Brain (organoid and tissue), 16 donors: ENCODE measurements at places on chromosomes 3 and 15. TPM values are rescaled to one million over a fixed set of nuclear protein-coding genes. Genes with fewer than 3 reads are reported as not detected.
A peak's percentile ranks its signal among the peaks of the same experiment; 100 is the strongest.

Gene SPESP1
- polyA plus RNA-seq, result not detected

Gene ANKRD63
- polyA plus RNA-seq, result not detected

GRCh38 chr15:59028387-59028955 is 41.0 kb downstream of the RNF111 start:
- no peak for DNase-seq

DNA sequence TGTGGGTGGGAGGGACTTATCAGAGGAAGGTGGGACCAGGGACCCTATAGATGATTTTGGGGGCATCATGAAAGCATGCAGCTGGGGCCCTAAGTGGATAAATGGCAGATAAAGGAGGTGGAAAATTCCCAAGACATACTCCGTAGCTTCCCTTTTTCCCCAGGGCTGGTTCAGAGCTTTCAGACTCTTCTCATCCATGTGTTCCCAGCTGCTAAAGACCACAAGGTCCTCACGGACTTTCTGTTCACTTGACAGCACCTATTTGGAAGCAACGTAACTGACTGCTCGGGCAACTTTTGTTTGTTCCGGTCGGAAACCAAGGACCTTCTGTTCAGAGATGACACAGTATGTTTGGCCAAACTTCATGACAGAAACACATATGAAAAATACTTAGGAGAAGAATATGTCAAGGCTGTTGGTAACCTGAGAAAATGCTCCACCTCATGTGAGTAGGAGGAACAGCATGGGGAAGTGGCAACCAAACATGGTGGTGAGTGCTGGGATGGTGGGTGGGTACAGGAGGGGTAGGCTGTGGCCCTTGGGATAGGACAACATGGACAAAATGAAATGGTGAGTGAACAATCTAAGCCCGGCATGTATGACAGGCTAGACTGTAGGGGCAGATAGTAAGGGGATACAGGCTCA is 28.7 kb upstream of the SRPRB start:
- DNase-seq, result no peak

- no peak for DNase-seq
Measured at GRCh38 chr15:94972314-94972713, 741.0 kb downstream of the MCTP2 start.

DNA sequence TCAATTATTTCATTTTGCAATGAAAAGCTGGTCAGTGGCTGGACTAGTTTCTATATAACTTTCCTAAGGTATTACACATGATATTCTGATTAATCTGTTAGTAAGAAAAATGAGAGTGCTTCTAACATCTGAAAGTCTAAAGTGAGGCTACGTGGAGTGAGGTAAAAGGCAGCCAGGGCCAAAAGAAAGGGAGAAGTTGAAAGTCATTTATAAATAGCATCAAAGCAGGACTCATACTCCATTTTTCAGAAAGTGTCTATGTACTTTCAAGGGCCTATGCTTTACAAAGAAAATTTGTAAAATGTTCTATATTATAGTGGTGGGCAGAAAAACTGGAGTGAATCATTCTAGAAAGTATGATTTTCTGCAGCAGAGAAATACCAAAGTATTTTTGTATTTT is 80.0 kb downstream of the CSNK1G1 start:
- DNase-seq, result peak; percentile 30

DNA sequence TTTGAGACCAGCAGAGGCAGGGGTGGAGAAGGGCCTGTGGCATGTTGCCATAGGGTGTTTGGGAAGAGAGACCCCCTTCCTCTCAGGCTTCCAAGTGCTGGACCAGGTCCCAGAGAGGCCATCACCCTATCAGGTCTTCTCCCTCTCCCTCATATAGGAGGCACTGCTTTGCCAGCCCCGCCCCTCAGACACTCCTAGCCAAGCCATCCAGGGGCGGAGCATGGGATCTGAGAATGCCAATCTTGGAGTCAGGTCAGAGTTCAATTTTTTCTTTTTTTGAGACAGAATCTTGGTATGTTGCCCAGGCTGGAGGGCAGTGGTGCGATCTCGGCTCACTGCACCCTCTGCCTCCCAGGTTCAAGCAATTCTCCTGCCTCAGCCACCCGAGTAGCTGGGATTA is 32.7 kb downstream of the CRABP1 start:
- DNase-seq, result no peak

DNA sequence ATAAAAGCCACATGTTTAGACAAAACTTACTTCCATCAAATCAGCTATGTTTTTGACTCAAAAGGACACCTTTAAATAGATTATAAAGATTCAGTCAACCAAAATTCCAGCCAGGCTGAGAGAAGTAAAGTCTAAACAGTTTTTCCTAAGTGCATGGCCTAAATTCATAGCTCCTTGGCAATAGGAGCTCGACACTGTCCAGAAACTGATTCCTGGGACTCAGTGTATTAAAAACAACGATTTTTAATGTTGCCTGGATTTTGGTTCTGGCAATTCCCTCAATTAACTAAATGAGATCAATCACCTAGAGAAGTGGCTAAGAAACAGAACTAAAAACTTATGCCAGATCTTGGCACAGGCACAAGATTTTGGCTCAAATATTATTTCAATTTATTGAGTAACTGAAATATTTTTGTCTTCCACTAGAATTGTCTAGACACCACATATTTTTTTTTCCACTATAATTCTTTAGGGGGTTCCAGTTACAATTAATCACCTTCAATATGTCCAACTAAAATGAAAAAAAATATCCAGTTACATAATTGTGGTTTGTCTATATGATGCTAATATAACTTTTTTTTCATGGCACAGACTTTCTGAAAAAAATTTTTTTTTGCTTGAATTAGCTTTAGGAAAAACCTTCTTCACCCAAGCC is 135.9 kb downstream of the TFDP2 start:
- DNase-seq, result no peak

DNA sequence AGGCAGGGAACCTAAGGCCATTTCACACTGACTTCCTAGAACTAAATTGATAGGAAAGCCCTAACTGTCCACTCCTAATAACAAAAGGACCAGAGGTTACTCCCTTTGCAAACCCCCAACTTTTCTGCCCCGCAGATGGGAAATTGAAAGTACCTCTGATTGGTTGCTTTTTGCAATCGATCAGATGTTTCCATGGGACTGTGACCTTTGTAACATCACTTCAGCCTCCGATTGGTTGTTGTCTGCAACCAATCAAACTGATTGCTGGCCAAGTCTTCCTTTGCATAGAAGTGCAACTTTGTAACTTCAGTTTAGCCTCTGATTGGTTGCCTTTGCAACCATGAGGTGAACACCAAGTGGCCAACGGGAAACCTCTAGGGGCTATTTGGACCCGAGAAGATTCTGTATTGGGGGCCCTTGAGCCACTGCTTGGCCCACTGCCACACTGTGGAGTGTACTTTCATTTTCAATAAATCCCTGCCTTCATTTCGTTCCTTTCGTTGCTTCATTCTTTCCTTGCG is 11.3 kb upstream of the KNL1 start:
- DNase-seq, result no peak

DNA sequence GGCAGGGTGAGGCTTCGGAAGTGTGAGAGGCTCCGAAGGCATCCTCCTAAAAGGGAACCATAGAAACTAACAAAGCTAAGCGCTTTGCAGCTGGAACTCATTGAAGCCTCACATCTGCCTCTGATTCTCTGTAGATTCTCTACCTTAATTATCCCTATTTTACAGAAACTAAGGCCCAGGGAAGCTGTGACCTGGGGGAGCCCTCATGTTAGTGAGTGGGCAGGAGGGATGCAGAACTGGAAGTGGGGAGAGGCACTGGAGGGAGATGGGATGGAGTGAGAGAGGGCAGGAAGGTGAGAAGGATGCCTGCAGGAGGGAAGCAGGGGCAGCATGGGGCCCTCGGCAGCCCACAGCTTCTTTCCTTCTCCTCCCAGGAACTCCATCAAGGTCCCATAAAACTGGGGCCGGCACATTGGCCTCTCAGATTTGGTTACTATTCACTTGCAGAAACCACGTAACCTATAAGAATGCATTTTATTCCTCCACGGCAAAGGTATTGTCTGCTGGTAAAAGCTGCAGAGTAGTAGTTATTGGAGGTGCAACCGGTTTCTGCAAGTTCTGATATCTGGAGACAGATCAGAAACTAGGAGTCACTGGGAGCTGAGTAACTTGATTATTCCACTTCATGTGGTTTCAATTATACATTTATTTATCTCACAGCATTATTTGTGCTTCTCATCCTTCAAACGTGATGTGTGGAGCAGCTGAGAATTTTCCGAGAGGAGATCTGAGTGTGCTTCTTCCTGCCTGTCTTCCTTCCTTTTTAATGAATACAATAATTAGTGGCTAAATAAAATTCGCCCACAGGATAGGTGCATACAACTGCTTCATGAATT is 24.0 kb upstream of the CHCHD6 start:
- DNase-seq, result no peak

DNA sequence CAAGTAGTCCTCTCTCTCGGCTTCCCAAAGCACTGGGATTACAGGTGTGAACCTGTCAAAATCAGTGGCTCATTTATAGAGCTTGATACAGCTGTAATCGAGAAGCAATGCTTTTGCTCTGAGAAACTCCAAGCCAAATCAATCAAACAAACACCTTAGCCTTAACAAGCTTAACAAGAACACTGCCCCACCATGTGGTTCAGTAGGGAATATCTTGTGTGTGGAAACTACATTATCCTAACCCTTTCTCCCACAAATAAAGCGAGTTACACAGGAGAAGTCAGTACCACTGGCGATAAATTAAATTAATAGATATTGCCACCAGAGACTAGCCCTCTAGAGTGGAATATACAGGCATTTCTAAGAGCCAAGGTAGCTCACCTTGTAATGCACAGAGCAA is 13.9 kb downstream of the CDAN1 start:
- peak; percentile 12 for DNase-seq

DNA sequence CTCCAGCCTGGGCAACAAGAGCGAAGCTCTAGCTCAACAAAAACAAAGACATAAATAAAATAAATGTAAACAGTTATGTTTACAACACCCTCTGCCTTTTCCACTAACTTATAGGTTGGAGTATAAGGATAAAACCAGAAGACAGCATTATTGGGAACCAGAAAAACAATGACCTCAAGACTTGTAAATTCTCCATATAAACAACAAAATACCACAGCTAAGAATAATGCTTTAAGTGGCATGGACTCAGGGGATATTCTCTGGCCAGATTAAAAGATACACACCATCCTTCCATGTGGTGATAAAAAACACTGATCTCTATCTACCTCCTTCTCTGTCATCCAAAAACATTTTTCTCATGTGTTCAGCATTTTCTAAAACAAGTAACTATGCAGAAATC is 500.6 kb downstream of the MAGI1 start:
- DNase-seq, result no peak

DNA sequence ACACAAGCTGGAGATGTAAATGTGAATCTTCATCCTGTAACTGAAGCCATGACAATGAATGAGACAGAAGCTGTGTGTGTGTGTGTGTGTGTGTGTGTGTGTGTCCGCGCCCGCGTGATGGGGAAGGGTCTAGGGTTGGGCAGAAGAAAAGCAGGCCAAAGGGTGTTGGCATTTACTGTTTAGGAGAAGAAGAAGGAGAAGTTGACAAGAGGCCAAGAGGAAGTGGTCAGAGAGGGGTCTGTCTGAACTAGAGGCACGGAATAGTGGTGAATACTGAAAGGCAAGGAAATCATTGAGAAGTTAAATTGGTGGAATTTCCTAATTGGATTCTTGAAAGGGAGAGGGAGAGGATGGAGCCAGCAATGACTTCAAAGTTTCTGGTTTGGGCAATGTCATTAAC is 5.6 kb upstream of the NCEH1 start:
- DNase-seq, result no peak
